Caco-2 (cell line): ENCODE measurements at places on chromosomes 2 and 18. TPM values are rescaled to one million over a fixed set of nuclear protein-coding genes. Genes with fewer than 3 reads are reported as not detected.

Gene DSC2
- 21.7 and 22.7 TPM in 2 replicates for total RNA-seq

Gene CPO
- not detected in 2 replicates for total RNA-seq

Gene SRSF7
- total RNA-seq: 224 and 233 TPM in 2 replicates

Gene DES
- total RNA-seq: 0.86 TPM in 1 of 2 replicates, not detected in the other

Gene SLC8A1
- total RNA-seq: 0.21 and 0.43 TPM in 2 replicates

Gene VWA3B
- not detected in 2 replicates for total RNA-seq

Gene PLEK
- total RNA-seq: not detected in 2 replicates

Gene CNGA3
- not detected in 2 replicates for total RNA-seq

Gene KIAA1328
- 3.9 and 4.9 TPM in 2 replicates for total RNA-seq

Gene VIT
- 0.51 and 1.2 TPM in 2 replicates for total RNA-seq

Gene TDRD15
- total RNA-seq: not detected in 2 replicates

Gene SPDYA
- total RNA-seq: 1.5 and 2.0 TPM in 2 replicates

Gene TGFA
- 0.32 and 0.70 TPM in 2 replicates for total RNA-seq

Gene NT5DC4
- total RNA-seq: 3.3 and 4.0 TPM in 2 replicates

Gene VSNL1
- total RNA-seq: 0.43 and 0.60 TPM in 2 replicates

Gene ING5
- total RNA-seq: 28.6 and 32.2 TPM in 2 replicates

Gene REG3A
- 0.45 and 1.1 TPM in 2 replicates for total RNA-seq

Gene CROCC2
- not detected in 2 replicates for total RNA-seq

Gene NMS
- not detected in 2 replicates for total RNA-seq

Gene TMEM198
- total RNA-seq: 8.5 and 9.1 TPM in 2 replicates

Gene SLC9A2
- 10.5 and 14.4 TPM in 2 replicates for total RNA-seq

Gene FAP
- total RNA-seq: not detected in 2 replicates

Gene PRADC1
- 24.1 and 25.4 TPM in 2 replicates for total RNA-seq

Gene TEX44
- not detected in 2 replicates for total RNA-seq

Gene SLC4A1AP
- 33.8 and 34.3 TPM in 2 replicates for total RNA-seq

Gene EPG5
- 10.6 and 12.0 TPM in 2 replicates for total RNA-seq

Gene TRAPPC8
- 19.8 and 21.1 TPM in 2 replicates for total RNA-seq

Gene RFX8
- total RNA-seq: not detected in 2 replicates

Gene FOXD4L1
- 0.32 and 0.73 TPM in 2 replicates for total RNA-seq

Gene IL37
- total RNA-seq: 0.44 TPM in 1 of 2 replicates, not detected in the other

Gene RALB
- 56.5 and 59.4 TPM in 2 replicates for total RNA-seq

Gene REV1
- total RNA-seq: 39.6 and 41.1 TPM in 2 replicates

Gene SLC16A14
- total RNA-seq: 0.19 TPM in 1 of 2 replicates, not detected in the other

Gene GBX2
- total RNA-seq: 2.1 and 2.4 TPM in 2 replicates

Gene SLC9A4
- total RNA-seq: 1.2 and 1.4 TPM in 2 replicates

Gene KLHL14
- not detected in 2 replicates for total RNA-seq

Gene CHRND
- total RNA-seq: not detected in 2 replicates

Gene DNAH7
- total RNA-seq: 0.16 and 0.30 TPM in 2 replicates

Gene RAB6C
- total RNA-seq: not detected in 2 replicates

Gene GAD1
- 14.7 and 18.5 TPM in 2 replicates for total RNA-seq

Gene TWIST2
- total RNA-seq: not detected in 2 replicates

Gene GAREM1
- total RNA-seq: 0.50 and 0.51 TPM in 2 replicates

Gene DSG2
- 32.1 and 33.6 TPM in 2 replicates for total RNA-seq

Gene SP5
- total RNA-seq: 149 and 161 TPM in 2 replicates

Gene IL36RN
- 0.19 TPM in 1 of 2 replicates, not detected in the other for total RNA-seq

Gene CYP27A1
- total RNA-seq: 20.9 and 26.8 TPM in 2 replicates

Gene ST3GAL5
- total RNA-seq: 3.4 and 4.1 TPM in 2 replicates

Gene CHST10
- not detected in 2 replicates for total RNA-seq

Gene DSEL
- 0.16 and 0.18 TPM in 2 replicates for total RNA-seq

Gene ELMOD3
- total RNA-seq: 10.3 and 11.3 TPM in 2 replicates

Gene AKAIN1
- not detected in 2 replicates for total RNA-seq

Gene C2orf78
- not detected in 2 replicates for total RNA-seq

Gene DYSF
- 1.7 and 2.2 TPM in 2 replicates for total RNA-seq

Gene PDCD1
- total RNA-seq: not detected in 2 replicates

Gene SOWAHC
- 20.3 and 21.4 TPM in 2 replicates for total RNA-seq

Gene CCDC74A
- 0.36 TPM in 1 of 2 replicates, not detected in the other for total RNA-seq
